ENCODE measurements at places on chromosomes 11 and 22.
A peak's percentile ranks its signal among the peaks of the same experiment; 100 is the strongest.

DNA sequence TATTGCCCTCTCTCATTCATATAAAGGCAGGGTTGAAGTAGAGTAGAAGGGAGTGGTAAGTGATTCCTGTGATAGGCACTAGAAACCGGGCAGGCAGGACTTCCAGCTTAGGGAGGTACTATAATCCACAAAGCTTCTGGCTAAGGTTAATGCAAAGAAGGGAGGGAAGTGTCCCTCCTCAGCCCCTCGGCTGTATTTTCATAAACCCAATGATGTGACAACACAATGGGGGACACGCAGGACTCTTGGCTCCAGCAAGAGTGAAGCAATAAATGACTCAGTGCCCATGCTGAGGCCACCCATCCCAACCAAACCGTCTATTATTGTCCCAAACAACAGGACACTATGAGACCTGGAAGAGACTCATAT, 90.7 kb downstream of the ETS1 start:
- no peak for DNase-seq

- DNase-seq: no peak
These were observed 17.0 kb downstream of the MOGAT2 start for GRCh38 chr11:75734491-75735180.

GRCh38 chr11:119167933-119168332, 592 bp upstream of the NLRX1 start:
- no peak for DNase-seq

DNA sequence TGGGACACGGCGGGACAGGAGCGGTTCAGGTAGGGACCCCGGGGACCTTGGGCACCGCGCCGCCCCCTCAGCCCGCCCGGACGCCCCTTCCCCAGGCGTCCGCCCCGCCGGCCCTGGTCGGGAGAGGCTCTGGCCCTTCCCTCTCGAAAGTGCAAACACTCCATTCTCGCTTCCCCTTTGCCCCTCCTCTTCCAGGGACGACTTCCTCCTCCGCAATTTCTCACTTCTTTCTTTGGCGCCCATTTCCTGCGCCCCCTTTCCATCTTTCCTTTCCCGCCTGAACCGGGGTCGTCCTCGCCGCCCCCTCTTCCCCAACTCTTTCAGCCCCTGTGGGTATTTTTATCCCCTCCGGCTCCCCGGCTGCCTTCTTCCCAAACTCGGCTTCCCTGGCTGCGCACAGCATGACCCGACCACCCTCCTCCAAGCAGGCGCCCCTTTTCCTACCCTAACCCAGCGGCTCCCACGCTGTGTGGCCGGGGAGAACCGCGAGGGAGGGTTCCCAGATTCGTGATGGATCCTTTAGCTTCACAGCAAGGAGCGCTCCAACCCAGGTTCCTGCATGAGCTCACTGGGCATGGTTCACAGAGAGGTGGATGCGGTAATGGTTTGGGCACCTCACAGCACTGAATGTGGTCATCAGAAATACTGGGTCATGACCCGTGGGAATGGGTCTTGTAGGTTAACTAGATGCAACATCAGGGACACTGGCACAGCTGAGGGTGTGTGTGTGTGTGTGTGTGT, 689 bp downstream of the RAB39A start:
- DNase-seq: no peak

DNA sequence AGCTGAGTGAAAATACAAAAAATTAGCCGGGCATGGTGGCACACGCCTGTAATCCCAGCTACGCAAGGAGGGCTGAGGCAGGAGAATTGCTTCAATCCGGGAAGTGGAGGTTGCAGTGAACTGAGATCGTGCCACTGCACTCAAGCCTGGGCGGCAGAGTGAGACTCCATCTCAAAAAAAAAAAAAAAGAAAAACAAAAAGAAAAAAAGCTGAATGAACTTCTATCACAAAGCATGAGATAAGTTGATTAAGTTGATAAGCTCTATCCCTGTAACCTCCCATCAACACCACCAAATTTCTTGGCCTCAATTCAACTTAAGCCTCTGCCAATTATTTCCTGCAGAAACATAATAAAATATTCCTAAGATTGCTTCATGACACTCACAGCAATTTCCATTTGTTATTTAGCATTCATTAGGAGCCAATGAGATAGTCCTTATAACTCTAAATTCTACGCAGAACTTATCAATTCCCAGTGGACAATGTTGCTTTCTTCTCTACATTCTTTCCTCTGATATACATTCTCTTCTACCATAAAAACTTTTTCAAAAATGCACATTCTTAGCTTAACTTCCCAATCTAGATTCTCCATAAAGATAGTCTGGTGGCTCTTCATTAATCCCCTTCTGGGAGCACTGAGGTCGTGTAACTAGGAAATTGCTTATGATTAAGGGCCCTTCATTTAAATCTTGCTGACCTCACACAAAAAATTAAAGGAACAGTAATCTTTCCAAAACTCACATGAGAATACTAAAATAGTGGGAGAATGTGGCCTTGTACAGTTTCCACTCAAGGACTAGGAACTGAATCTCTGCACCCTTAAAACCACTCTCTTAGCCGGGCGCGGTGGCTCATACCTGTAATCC, 2.9 kb downstream of the AMBRA1 start:
- DNase-seq: no peak

GRCh38 chr11:96021901-96022650, 98.2 kb upstream of the MTMR2 start:
- DNase-seq: no peak

DNA sequence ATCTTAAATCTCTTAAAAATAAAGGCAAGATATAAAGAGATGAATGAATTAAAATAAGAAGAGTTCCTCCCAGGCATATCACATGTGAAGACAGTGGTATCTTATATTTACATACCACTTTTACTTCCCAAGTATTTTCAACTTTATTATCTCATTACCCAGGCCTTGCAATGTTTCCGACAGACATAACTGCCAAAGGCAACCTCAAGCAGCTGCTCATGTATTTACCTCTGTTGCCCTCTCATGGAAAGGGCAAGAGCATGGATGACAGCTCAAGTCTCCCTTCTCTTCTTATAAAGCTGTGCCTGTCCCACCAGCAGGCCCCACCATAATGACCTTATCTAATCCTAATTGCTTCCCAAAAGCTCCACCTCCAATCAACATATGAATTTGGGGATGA, 894.2 kb downstream of the NTM start:
- no peak for DNase-seq

DNA sequence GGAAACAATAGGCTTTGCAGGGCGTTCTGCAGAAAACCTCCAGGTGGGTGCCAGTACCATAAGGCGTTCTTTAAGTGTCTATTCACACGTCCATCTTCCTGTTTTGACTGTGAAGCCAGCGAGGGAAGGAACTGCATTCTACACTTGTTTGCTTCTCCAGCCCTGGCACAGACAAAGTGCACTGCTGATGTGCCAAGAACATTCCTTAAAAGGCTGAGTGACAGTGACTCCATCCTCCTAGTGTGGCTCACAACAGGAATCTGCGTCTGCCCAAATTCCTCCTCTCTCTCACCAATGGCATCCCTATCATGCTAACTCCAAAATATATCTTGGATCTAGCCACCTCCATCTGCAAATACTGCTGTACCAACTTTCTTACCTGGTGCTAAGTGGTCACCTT, 407.4 kb upstream of the SYN3 start:
- DNase-seq: no peak

DNA sequence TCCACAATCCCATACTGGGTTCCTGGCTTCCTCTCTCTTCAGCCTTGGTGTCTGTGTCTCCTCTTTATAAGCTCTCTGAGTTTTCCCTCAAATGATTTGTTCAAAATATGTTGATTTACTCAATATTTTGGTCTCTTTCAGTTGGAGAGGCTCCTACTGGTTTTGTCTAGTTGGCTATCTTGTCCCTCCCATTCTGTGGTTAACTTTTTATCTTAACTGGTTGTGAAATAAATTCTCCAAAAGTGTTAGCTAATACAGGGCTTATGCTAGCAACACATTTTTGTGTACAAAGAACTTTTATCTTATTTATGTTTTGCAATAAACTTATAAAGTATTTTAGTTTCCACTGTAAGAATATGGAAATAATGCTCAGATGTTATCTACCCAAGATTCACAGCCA, 200.9 kb downstream of the AASDHPPT start:
- DNase-seq: no peak

DNA sequence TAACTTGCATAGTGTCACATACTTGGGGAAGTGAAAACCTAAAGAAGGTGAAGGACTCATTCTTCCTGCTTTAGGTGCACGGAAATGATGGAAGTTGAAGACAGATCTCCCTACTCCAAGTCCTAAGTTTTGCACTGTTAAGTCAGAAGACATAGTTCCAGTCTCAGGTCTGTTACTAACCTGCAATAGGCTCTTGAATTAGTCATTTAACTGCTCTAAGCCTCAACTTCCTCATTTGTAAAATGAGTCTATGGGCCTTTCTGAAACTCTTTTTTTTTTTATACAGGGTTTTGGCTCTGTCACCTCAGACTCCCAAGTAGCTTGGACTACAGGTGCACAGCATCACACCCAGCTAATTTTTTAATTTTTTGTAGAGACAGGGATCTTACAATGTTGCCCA, 30.8 kb upstream of the POU2AF1 start:
- no peak for DNase-seq

GRCh38 chr11:126997641-126998040, 2.9 kb downstream of the KIRREL3 start:
- no peak for DNase-seq

- DNase-seq: no peak
These were observed 14.1 kb upstream of the KIAA0930 start for GRCh38 chr22:45254789-45255278.

DNA sequence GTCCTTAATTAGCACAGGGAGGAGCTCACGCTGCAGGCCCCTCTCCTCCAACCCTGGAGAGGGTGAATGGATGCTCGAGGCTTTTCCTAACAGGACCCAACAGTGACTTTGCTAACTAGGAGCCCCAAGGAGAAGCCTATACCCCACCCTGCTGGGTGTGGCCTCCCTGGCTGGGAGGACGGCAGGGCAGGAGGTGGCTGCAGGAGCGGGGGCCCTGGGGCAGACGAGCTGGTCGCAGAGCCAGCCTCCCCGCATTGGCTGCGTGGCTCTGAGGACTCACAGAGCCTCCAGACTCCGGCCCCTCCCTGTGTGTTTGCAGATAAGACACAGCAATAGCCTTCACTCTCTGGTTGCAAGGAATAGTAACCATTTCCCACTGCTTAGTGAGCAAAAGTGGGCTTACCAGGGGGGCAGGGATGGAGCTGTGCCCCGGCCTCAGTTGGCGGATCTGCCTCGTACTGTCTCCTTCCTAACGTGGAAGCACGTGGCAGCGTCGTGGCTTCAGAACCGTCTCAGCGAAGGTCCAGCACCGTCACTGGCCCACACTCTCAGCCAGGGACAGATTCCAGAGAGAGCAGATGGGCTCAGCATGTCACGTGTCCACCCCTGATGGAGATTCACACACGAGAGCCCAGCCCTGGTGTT, 1087.5 kb downstream of the BRD1 start:
- DNase-seq: no peak

- DNase-seq: no peak
These were observed 62.8 kb upstream of the CAPRIN1 start for GRCh38 chr11:33988586-33989370.

- no peak for DNase-seq
These were observed 29.5 kb downstream of the ACO2 start for GRCh38 chr22:41498303-41498835.

DNA sequence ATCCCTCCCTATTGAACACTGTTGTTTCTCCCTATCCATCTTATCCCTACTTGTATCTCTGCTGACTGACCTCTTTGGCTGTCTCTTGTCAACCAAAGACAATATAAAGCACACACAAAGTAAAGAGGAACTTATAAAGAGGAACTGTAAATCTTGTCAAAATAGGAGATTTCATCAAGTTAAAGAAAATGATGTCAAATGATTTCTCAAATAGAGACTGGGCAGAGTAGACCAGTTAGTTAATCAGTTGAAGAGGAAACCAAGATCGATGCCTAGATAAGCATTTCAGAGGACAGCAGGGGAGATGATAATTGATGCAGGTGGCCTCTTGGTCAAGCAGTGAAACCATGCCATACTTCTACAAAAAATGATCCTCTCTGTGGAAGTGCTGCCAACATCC, 22.7 kb downstream of the KCNQ1OT1 start:
- DNase-seq: no peak

GRCh38 chr22:41028841-41029240, 63.6 kb upstream of the EP300 start:
- no peak for DNase-seq

DNA sequence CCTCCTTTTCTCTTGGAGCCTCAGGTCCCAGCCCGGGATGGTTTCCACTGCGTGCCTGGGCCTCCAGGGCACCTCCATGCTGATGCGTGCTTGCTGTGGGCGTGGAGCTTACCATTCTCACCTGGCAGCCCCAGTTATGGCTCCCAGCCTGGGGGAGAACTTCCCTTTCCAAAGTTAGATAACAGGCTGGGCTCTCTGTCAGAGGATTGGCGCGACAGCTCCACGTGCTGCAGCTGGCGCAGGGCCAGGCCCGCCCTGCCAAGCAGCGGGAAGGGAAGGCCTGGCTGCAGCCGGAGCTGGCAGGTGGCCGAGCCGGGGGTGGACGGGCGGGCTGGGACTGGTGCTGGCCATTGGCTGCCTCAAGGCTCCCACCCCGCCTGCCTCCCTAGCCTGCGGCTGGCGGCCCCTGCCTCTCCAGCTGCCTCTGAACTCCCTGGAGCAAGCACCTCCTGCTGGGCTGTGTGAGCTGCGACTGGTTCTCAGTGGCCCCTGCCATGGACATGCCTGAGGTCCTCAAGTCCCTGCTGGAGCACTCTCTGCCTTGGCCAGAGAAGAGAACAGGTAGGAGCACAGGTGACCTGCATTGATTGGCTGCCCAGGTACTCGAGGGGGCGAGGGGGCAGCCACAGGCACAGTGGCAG, 14.6 kb upstream of the TEF start:
- peak; percentile 90 for DNase-seq

- no peak for DNase-seq
These were observed 20.9 kb upstream of the JHY start for GRCh38 chr11:122861631-122862030.

DNA sequence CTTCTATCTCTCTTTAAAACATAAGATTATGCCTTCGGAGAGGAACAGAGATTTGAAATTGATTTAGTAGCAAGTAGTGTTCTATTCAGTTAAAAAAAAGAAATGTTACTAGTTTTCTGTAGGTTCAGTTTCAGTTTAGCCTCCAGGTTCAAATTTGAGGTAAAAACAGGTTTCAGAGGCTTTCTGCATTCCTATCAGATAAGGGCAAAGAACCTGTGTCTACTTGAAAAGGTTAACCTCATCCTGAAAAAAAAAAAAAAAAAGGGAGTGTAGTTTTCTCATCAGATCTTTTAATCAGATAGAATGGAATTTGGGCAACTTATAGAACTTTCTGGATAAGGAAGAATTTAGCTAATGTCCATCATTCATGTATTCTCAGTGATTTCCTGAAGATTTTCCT, 12.1 kb downstream of the C11orf97 start:
- DNase-seq: no peak

All from RWPE2 (cell line).